ENCODE measurements at places on chromosomes 13 and 19.

GRCh38 chr19:1584500-1585242 lies 8.0 kb downstream of the MBD3 start:
- DNase-seq = no peak

GRCh38 chr13:46176756-46177155 lies 5.2 kb downstream of the LCP1 start:
- no peak for DNase-seq

DNA sequence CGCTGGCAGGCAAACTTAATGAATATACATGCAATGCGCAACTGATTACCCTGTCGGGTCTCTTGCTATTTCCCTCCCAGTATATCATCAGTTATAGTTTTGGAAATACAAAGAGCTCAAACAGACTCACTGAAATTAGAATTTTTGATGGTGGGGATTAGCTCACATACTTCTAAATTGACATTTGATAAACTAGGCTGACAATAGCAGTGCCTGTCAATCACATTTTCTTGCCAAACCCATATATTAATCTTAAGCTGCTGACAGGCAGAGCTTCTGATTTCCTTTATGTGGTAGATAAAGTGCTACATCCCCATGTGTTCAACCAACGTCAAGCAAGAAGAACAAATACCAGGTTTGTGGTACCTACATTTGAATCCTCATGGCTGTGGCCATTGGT lies 241.6 kb downstream of the DNAJC15 start:
- DNase-seq = no peak

DNA sequence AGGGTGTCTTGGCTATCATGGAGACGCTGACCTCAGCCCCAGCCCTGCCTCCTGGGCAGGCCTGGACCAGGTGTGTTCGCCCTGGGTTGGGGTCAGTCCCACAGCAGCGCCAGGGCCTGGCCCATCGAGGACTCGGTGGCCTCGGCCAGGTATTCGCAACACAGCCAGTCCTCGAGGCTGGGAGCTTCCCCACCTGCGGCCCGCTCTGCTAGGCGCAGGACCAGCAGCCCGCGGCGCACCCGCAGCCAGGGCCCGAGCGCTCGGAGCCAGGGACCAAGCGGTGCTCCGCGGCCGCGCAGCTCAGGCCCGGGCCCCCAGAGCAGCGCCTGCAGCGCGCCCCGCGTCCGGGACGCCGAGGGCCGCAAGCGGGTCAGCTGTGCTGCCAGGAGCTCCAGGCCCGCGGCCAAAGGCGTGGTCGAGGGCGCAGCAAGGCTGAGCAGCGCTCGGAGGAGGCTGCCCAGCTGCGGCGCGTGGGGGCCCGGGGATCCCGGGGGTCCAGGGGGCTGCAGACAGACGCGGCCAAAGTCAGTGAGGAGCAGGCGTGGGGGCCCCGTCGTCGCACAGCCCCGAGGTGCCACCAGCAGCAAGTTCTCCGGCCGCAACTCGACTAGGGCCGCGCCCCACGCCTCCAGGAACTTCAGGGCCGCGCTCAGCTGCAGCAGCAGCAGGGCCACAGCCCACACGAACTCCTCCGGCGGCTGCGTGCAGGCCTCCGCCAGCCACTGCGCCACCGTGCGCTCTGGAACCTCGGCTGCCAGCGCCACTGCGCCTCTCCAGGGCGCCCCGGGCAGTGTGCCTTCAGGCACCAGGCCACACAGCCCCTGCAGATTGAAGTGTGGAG lies 6.2 kb downstream of the PEAK3 start:
- DNase-seq = no peak

DNA sequence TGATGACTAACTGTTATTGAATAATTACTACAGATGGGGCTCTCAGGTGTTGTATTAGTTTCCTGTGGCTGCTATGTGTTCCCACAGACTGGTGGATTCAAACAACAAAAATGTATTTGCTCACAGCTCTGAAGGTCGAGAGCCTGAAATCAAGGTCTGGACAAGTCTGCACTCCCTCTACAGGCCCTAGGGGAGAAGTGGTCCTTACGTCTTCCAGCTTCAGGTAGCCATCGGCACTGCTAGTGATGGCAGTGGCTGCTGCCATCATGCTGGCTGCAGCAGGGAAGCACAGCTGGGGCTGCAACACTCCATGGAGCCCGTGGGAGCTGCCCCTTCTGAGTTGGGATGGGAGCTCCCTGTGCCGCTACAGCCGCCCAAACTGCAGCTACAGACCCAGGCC lies 1.9 kb downstream of the TEX26 start:
- no peak for DNase-seq

DNA sequence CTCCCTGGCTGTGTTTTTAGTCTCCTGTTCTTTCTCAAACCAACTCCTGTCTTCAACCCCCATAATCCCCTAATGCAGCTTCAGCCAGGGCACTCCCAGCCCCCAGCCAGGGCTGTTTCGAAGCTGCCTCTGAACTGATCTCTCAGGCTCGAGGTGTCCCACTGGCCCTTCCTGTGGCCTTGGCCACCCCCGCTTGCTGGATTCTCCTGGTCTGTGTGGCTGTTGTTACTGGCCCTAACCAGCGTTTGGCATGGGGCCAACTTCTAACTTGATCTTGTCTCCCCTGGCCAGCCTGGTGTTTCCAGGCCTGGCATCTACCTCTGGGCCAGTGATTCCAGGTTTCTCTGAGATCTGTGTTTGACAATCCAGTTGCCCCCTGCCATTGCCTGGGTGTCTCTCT lies 11.0 kb downstream of the XAB2 start:
- DNase-seq = peak; percentile 70

DNA sequence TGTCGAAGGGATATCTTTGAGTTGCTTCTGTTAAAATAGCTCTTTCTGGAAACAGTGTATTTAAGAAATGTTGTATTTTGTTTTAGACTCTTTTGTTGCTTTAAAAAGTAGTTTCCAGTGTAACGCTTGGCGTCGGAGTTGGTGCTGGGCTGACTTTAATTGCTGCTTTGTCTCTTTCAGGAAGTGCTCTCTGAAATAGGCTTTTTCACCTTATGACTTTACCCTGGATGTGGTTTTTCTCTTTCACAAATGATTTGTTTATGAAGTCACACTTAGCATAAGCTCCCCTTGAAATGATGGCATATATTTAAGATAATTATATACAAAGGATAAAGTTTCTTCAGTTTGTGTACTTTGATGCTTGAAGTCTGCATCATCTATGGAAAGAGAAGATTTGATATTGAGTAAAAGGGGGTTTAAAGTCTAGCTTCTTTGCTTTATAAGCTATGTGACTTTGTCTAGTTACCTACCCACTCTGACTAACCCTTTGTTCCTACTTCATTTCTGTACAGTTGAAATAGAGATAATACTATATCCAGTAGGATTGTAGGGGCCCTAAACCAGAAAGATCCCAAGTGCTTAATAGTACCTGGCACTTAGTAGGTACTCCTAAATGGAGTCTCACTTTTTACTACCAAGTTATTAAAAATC lies at the start of gene GPR18:
Gene GPR18, minus strand, starts transcription at position 170 of the 651 bp plus-strand sequence. CDS start 2,507 bp downstream, outside the sequence.
- no peak for DNase-seq

GRCh38 chr13:112462408-112462807 lies 86.3 kb downstream of the SPACA7 start:
- no peak for DNase-seq

GRCh38 chr19:42286349-42287016 lies 15.4 kb upstream of the PRR19 start:
- no peak for DNase-seq

DNA sequence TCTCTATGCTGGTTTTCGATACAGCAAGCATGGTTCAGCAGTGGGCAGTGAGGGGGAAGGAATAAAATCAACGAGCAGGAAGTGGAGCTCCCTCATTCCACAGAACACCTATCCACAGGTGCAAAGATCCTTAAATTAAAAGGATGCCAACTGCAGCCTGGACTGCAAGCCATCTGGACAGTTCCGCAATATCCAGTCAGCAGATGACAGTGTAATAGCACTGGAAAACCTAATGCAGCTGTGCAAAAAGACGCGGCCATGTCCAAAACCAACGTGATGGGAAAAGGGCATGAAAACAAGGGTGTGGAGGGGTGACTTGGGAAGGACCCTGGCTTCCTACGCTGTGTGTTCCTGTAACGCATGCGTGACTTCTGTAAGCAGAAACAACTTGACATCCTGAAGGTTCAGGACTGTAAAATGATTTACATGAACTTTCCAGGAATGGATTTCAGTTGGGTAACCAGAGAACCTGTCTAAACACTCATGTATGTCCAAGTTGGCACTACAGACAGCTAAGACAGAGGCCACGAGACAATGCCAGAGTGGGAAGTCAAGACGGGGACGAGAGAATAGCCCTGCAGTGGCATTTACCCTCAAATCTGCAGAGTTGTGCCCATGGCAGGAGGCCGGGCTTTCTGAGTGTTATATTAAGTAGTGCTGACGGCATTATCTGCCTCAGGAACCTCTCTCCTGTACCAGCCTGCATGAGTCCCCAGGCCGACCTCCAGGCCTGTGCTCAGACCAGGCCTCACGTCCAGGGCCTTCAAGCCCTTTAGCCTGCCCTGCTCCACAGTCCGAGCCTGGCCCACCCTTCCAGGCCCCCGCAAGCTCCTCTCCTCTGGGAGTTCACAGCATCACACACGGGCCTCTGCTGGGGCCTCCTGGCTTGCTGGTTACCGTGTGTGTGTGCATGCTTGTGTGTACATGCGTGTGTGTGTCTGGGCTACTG lies 26.5 kb downstream of the CAPS start:
- DNase-seq = no peak

DNA sequence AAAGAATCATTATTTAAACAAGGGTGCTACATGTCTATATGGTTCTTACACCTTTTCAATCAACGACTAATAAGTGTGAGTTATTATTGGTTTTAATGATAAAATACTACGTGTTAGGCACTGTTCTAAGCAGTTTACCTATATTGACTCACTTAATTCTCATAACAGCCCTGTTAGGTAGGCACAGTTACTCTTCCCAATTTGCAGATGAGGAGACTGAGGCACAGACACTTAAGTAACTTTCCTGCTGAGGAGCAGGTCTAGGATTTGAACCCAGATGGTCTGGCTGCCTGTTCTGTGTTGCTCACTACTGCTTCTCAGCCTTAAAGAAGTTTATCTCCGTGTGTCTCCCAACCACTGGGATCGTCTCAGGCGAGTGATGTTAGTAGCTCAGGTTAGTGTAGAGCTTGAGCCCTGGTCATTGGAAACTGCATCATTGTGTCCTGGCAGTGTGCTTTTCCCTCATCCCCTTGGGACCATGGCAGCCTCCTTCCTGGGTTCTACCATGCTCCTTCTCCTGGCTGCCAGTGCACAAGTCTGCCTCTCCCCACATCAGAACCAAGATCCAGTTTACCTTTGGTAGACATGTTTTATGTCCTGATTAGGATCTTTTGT lies 10.9 kb downstream of the UBAC2 start:
- no peak for DNase-seq

DNA sequence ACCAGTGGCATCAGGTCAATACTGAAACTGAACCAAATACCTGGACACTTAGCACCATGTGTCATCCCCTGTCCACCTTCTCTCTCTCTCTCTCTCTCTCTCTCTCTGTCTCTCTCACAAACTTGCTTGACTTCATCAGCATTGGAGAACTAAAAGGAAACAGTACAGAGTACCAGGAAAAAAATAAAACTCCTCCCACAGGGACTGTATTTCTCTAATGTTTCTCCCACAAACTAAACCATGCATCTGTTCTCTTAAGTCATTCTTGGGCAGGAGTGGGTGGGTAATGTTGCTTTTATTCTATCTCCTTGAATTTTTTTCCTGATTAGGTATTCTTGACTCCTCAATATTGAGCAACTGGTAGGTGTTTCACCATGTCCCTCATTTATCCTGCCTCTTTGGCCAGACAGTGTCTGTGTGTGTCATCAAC lies 112.9 kb upstream of the CACNA1A start:
- DNase-seq = no peak

- DNase-seq = no peak
These were observed 168.6 kb upstream of the RFC3 start for GRCh38 chr13:33649212-33649878.

DNA sequence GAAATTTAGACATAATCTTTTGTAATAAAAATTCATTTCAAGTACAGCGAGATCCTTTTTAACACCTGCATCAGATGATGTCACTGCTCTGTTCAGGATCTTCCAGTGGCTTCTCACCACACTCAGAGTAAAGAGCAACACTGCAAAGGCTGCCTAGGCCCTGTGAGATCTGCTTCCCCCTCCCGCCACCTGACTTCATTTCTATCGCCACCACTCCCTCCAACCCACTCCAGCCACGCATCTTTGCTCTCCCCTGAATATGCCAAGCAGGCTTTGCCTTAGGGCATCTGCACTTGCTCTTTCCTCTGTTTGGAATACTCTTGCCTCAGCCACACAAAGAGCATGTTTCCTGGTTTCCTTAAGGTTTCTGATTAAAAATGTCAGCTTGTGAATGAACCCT lies 58.3 kb downstream of the MBNL2 start:
- DNase-seq = no peak

DNA sequence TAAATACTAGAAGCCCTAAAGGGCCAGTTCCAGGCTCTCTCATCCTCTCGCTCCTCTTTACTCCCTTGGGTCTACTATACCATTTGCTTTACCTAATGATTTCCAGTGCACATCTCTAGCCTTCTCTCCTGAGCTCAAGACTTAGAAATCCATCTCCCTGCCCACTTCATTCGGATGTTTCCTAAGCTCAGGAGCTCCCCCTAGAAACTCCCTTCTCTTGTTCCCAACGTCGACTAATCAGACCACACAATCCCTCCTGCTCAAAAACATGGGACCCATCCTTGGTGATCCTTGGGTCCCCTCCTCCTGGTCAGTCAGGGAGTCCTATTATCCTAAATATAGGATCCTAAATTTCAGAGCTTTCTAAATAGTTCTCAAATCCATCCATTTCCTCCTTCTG lies 21.1 kb upstream of the STK24 start:
- no peak for DNase-seq

GRCh38 chr19:50050406-50051227 lies 24.8 kb downstream of the ZNF473 start:
- peak; percentile 61 for DNase-seq

DNA sequence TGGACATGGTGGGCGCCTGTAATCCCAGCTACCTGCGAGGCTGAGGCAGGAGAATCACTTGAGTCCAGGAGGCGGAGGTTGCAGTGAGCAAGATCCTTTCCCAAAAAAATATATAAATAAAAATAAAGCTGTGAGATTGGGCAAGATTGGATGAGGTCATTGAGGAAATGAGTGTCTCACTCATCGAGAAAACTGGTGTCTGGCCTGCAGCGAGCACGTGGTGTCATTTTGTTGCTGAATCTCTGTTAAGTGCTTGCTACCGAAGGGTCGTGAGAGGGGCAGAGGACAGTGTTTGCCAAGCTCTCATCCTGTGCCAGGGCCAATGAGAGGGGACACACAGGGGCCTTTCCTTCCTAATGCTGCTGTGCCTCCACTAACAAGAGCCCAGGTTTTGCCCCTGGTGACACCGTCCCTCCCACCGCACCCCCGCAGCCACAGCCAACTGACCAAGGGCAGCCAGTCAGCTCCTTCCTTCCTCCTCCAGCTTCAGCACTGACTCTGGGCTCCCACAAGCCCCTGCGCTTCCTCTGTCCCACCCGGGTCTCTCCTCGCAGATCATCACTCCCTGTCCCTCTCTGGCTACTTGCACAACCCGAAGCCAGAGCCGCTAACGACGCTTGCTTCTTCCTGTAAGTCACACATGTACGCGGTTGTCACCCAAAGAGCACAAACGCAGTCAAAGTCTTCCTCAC lies 3.2 kb downstream of the POLD1 start:
- DNase-seq = no peak

- no peak for DNase-seq
These were observed 7.0 kb upstream of the DLEU7 start for GRCh38 chr13:50850445-50850844.
